ENCODE measurements at places on chromosomes 4 and X.
A peak's percentile ranks its signal among the peaks of the same experiment; 100 is the strongest.

GRCh38 chr4:122845066-122845465, 18.4 kb downstream of the FGF2 start:
- DNase-seq, result no peak

GRCh38 chrX:14351611-14352303, 177.6 kb upstream of the GLRA2 start:
- no peak for DNase-seq

DNA sequence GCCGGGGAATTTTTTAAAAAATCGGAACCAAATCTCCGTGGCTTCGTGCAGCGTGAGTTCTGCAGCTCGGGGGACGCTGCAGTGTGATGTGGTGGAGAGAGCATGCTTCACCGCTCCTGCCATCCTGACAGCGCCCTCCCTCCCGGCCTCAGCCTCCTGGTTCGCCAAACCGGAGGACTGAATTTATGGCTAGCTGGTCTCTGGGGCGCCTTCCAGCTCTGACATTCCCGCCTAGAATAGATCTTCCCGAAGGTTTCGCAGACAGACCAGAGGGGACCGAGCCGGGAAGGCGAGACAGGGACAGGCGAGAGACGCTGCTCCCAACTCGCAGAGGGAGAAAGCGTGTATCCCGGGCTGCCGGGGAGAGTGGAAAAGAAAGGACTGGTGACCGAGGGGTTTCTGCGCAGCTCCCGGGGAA, 25.9 kb downstream of the HOPX start:
- DNase-seq, result no peak

DNA sequence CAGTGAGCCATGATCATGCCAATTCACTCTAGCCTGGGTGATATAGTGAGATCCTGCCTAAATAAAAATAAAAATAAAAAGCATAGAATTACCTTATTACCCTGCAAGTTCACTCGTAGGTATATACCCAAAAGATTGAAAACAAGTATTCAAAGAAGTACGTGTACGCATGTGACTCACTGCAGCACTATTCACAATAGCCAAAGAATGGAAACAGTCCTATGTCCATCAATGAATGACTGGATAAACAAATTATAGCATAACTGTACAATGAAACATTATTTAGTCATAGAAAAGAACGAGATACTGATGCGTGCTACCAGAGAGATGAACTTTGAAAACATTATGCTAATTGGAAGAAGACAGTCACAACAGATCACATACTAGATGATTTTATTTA, 204.6 kb upstream of the DIAPH2 start:
- no peak for DNase-seq

DNA sequence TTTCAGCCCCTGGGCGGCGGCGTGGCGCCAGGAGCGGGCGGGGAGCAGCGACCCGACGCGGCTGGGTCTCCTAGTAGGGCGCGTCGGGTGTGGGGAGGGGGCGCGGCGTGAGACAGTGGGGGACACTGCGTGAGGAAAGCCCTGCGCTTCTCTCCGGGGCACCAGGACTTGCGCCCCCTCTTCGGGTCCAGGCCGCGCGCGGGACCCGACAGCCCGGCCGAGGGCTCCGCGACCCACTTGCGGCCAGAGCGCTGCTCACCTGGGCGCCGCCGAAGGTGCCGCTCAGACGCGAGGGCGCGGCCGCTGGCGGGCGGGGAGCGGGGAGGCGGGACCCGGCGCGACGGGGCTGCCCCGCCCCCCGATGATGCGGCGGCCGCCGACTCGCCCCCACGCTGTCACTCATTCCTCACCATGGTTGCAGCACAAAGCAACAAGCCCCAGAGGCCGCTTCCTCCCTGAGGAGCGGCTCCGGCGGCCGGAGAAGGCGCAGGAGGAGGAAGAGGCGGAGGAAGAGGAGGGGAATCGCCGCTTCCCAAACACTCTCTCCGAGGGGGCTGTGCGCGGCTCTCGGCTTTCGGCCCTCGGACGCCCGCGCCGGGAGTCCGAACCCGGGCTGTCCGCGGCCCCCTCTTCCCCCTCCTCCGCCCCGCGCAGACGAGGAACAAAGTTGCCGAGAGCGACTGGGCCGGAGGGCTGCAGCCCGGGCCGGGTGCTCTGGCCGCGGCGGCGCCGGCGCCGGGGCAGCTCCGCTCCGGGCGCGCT, at the start of gene RAPGEF2:
RAPGEF2 (plus strand) TSS at position 458 of the 762 bp plus-strand sequence. CDS start 1,084 bp downstream, outside the sequence.
- peak; percentile 48 for DNase-seq

GRCh38 chrX:27446423-27446822, 16.7 kb downstream of the PPP4R3C start:
- DNase-seq, result no peak

- DNase-seq, result no peak
Measured at GRCh38 chrX:47166126-47166525, 21.1 kb downstream of the RBM10 start.

- no peak for DNase-seq
Measured at GRCh38 chr4:169207436-169208089, 63.2 kb downstream of the SH3RF1 start.

GRCh38 chr4:31088600-31089230, 368.5 kb downstream of the PCDH7 start:
- no peak for DNase-seq

GRCh38 chr4:32824336-32824735, 2104.2 kb downstream of the PCDH7 start:
- DNase-seq, result no peak

GRCh38 chrX:47808904-47809788, 27.6 kb upstream of the ZNF81 start:
- DNase-seq, result no peak

GRCh38 chrX:253451-254297, 27.5 kb upstream of the PLCXD1 start:
- no peak for DNase-seq

- no peak for DNase-seq
Measured at GRCh38 chr4:158622251-158622650, 49.4 kb downstream of the C4orf46 start.

GRCh38 chr4:95426455-95426854, 122.3 kb downstream of the UNC5C start:
- no peak for DNase-seq

DNA sequence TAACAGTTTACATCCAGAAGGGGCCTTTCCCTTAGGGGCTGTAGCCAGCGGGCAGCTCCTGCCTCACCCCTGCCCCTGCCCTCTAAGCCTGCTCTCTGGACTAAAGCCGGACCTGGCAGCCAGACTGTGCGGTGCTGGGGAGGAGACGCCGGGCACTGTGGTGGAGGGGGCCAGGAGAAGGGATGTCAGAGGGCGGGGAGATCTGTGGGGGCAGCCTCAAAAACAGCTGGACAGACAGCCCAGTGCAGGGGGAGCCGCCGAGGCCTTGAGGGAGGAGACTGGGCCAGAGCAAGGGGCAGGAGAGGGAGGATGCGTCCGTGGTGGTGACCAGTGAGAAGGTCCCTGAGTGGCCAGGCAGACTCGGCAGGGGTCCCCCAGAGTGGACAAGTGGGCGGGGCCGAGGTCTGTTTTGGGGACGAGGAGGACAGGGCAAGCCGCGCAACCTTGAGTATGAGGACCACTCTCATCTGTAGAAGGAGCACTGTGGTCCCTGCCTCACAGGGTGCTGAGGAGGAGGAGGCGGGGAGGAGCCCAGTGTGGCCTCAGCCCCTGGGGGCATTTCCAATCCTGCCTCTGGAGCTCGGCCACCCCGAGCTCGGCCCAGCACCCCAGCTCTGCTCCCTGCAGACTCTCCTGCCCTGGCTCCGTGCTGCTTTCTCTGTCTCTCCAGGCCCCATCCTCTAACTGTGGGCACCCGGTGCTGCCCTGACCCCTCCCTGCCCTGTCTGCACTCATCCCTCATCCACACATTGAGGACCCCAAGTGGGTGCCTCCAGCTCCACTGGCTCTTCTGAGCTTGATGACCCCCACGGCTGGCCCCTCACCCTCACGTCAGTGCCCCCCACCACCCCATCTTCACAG, 59.2 kb upstream of the NKX1-1 start:
- DNase-seq, result no peak

DNA sequence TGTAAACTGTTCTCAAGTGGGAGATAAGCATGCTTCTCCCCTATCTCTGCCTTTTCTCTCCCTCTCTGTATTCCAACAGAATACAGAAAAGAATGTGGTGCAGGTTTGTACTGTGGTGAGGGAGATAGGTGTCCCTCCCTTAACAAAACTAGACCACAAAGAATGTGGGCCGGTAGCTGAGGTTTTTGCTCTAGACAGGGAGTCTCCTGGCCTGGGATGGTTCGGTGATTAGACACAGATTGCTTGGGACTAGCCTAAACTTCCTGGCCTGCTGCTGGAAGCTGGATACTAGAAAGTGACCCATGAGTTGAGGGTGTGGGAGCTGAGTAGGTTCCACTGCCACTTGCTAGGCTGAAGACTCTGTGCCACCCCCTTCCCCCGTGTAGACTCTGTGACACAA, 143.0 kb downstream of the CXXC4 start:
- no peak for DNase-seq

DNA sequence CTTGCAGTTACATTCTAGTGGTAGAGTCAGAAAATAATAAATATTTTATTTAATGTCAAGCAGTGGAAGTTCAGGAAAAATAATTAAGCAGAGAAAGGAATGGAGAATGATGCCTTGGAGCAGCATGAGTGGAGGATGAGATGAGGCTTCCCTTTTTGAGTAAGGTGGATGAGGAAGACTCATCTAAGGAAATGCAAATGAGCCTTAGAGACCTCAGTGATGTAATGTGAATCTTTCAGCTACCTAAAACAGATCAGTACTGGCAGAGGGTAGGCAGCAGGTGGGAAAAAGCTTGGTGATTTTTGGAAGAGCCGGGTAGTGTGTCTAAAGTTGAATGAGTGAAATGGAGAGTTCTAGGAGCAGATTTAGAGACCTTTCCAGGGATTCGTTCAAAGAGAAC, 118.2 kb downstream of the GRID2 start:
- DNase-seq, result no peak

- DNase-seq, result peak; percentile 16
Measured at GRCh38 chrX:132486599-132487178, 2.1 kb downstream of the MBNL3 start.

DNA sequence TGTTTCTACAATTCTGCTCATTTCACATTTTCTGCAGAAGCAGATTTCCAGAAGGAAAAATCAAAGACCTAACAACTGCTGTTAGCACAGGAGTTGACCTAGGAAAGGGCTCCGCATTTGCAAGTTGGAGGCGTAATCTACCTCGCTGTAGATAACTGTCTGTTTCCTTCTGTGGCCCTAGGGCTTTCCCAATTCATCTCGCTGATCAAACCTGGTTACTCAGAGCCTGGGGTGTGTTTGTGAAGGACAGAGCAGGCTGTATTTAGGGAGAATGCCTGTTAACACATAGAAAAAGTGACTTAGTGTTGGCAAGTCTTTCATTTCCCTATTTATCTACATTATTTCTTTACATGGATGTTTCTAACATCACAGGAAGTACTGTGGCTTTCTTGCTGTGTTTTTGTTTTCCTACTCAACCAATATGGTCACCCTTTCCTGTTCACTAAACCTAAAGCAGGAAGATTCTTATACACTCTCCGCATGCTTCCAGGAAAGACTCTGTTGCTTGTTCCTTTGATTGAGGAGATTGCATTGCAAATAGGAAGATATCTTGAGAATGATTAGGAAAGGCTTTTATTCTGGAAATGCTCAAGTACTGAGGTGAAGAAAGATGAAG, 40.5 kb downstream of the AGA start:
- no peak for DNase-seq

GRCh38 chr4:163071308-163071707, 95.4 kb downstream of the NAF1 start:
- no peak for DNase-seq

GRCh38 chrX:98795636-98796035, 1614.4 kb downstream of the PCDH19 start:
- no peak for DNase-seq

DNA sequence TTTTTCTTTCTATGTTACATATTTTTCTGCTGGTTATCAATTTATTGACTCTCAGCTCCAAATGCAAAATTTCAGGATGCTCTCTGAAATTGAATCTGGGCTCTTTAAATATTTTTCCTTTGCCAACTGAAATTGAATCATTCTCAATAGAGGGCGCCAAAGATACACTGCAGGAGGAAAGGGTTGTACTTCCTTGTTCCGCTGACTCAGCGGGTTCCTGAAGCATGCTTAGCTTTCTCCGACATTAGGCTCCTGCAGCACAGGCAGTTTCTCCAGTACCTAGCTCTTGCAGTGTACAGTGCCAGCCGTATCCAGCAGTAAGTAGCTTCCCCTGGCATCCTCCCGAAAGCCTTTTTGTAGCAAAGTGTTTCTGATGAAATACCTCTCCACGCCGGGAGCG, 28.8 kb upstream of the CFAP47 start:
- DNase-seq, result peak; percentile 1

DNA sequence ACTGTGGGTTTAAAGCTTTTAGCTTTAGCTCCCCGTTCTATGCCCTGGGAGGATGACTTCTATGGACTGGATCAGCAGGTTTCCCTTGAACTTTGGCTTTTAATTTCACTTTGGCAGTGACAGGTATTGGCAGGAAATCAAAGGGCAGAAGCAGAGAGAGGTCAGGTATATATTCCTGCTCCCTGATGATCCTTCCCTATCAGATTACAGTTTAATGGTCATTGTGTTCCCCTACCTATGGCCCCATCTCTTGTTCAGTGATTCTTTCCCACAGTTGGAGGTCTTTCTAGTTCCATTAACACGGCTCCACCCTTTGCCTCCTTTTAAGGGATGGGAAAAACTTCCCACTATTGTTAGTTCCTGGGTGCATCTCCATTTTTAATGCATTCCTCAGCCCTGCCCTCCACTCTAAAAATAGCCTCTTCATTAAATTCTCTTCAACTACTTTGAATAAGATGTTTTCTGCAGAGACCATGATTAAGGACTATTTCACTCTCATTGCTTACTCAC, 107.8 kb upstream of the TMEM47 start:
- no peak for DNase-seq

DNA sequence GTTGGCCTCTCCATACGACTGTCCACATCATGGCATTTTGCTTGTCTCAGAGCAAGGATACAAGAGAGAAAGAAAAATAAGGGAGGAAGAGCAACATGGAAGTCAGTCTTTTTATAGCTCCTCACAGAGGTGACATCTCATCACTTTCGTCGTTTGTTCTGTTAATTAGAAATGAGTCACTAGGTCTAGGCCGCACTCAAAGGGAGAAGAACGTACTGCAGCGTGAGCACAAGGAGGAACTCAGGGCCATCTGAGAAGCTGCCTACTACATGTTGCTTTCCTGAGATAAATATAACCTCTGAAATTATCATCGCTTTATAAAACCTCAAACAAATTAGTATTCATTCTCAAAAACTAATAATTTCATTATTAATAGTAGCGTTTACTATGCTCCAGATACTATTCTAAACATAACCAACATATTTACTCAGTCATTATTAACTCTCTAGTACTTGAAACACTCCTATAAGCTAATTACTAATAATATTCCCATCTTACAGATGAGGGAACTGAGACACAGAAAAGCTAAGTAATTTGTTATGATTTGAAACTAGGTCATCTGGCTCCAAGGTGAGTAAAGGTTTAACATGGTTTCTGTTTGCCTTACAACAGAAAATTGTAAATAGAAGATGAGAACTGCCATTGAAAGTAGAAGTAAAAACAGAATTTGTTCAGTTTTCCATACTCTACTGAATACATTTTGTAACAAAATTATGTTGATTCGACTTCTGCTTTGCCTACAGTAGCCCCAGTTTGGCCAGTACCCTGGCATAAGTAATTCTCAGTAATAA, 213.2 kb upstream of the UGT8 start:
- DNase-seq, result no peak
